ENCODE measurements at places on chromosomes 11 and 22.

DNA sequence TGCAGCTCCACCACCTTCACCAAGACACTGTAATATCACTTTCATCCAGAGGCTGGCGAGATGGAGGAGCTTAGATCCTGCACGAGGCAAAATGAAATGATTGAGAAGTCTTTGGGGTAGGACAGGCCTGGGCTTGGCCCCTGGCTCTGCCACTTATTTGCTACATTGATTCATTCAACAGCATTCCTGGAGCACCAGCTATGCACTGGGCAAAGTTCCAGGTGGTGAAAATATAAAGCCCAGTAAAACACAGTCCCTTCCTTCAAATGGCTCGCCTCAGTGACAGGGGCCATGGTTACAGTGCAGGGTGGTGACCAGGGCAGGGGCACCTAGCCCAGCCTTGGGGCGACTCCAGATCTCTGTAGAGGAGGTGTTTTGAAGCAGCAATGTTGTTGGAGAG lies 19.7 kb downstream of the ALX4 start:
- DNase-seq: no peak

DNA sequence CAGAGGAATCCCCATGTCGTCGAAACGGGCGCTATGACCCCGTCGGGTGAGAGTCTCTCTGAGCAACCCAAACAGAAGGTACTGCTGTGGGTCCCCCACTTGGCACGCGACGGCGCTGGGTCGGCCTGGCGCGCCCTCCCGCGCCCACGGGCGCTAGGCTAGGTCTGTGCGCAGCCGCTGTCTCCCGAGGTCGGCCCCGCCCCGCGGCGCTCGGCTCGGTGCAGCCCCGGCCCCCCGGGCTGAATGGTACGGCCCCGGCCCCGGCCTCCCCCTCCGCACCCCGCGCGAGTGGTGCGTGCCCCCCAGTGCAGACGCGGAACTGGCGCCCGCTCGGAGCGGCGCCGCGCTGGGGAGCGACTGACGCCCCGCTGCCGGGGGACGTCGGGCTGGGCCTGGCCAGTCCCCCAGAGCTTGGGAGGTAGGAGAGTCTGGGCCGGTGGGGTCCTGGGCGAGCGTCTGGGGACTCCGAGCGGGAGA lies at the start of gene MADD:
MADD (plus strand) TSS at position 305 of the 477 bp plus-strand sequence.
- peak; percentile 90 for DNase-seq

DNA sequence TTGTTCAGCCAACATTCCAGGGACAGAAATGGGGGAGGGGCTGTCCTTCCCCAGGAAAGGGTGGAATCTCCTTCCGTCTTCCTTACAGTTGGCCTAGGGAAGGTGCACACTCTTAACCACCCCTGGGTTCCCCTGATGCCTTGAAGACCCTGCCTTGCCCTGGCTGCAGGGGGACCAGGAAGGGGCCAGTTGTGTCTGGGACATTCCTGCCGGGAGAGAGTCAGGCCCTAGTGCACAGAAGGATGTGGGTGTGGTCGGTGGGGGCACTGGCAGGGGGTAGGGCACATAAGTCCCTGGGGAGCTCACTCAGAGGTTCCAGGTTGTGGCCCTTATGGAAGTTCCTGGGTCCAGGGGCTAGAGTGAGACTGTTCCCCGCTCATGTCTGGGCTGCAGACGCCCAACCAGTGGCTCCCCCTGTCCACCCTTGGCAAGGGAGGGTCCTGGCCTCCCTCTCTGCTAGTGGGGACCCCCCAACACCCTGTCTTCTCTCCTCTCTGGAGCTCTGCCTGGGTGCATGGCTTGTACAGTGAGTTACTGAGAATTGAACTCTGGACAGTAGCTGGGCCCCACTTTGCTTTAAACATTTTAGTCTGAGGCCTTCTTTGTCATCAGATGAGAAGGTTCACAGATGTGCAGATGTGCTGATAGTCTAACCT lies 2.0 kb upstream of the APOBEC3A start:
- no peak for DNase-seq

DNA sequence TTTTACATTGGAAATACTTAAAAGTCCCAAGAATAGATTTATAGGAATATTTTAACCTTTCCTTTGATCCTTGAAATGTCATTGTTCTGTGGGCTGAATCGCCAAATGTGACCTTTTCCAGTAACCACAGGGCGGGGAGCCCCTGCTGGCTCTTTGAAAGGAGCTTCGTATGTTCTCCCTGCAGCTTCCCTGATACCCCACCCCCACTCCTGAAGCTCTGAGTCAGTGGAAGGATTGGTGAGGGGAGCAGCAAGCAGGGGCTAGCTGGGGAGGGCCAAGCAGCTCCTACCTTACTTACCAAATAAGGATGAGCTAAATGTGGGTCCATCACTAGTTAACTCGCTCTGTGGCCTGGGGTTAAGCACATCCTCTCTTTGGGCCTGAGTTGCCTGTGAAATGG lies 87.7 kb downstream of the CHST1 start:
- DNase-seq: no peak

DNA sequence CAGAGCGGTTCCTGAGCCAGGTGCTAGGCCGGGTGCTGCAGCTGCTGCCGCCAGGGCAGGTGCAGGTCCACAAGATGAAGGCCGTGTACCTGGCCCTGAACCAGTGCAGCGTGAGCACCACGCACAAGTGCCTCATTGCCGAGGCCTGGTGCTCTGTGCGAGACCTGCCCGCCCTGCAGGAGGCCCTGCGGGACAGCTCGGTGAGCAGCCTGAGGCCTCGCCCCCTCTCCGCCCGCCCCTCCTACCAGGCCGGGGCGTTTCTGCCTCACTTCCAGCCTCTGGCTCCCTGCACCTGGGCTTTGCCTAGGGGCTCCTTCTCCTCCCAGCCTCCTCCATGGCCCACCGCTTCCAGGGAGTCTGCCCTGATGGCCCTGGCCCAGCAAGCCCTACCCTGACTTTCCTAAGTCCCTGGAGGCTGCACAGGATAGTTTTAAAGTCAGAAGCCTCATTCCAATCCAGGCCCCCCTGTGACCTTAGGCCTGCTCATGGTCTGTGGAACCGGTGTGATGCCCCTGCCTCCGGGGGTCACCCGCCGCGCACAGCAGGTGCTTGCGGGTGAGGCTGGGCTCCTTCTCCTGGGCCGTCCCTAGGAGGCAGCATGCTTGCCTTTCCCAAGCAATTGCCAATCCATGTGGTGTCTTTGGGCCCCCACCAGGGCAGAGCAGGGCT lies 5.5 kb downstream of the TCIRG1 start:
- no peak for DNase-seq

GRCh38 chr11:112316971-112317370 lies 56.3 kb upstream of the PLET1 start:
- no peak for DNase-seq

DNA sequence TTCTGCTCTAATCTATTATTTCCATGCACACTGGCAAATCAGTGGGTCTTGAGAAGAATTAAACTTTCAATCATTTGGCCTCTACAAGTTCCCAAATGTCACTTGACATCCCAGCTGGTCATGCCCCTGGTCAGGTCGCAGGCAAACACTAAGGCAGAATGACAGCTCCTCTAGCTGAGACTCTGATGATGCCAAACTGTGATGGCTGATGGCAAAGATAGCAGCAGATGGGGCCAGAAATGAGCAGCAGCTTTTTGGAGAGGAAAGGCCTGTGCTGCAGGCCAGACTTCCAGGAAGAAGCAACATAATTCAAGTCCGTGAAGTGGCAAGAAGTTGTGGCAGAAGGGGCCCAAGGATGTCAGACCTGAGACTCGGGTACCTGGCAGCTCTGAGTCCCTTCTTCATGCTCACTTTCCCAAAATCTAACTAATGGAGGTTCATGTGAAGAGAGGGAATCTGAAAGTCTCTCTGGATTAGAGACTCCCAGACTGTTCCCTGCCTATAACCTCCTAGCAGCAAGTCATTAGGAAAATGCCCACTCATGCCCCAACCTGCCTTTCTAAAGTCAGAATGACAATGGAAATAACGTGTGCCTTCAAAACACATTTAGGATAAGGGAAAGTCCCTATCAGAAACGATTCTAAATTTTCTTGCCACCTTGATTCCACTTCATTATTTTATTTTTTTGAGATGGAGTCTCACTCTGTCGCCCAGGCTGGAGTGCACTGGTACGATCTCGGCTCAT lies 9.4 kb upstream of the PMM1 start:
- no peak for DNase-seq

- no peak for DNase-seq
These were observed 53.2 kb downstream of the PIK3C2A start for GRCh38 chr11:17154409-17155159.

- no peak for DNase-seq
These were observed 1187.6 kb downstream of the BRD1 start for GRCh38 chr22:48639896-48640748.

GRCh38 chr22:23251445-23252093 lies 71.3 kb downstream of the BCR start:
- DNase-seq: no peak

- DNase-seq: no peak
These were observed 196.1 kb upstream of the B3GAT1 start for GRCh38 chr11:134607963-134608750.

- DNase-seq: no peak
These were observed 33.4 kb upstream of the ATXN10 start for GRCh38 chr22:45638197-45638596.

GRCh38 chr11:7595951-7596350 lies 77.3 kb downstream of the CYB5R2 start:
- no peak for DNase-seq

GRCh38 chr22:40108396-40108795 lies 69.3 kb upstream of the TNRC6B start:
- no peak for DNase-seq

DNA sequence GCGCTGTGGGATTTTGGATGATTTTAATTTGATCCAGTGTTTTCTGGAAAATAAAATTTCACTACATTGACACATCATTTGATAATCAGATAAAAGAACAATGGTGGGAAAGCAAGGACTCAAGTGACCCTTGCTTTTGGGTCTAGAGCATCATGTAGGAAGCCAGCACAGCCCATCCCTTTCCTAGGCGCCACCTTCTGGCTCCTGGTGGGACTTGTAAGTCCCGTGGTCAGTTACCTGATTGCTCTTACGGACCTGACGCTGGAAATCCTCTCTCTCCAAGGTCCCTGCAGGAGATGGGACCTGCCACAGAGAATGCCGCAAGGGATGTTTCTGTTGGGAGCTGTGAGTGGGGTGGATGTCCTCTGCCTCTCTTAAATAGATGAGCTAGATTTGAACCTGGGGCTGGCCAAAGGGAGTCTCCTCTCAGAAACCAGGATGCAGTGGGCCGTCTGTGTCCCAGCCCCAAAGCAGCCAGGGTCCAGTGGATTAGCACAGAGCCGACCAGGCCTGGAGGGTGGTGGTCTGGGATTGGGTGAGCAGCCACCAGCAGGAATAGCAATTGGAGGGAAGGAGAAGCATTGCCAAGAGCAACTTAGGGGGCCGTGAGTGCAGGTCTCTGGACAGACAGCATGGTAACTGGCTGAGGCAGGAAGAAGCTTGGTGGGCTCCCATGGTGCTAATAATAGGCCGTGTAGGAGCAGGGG lies 21.7 kb downstream of the TIMP3 start:
- peak; percentile 16 for DNase-seq

DNA sequence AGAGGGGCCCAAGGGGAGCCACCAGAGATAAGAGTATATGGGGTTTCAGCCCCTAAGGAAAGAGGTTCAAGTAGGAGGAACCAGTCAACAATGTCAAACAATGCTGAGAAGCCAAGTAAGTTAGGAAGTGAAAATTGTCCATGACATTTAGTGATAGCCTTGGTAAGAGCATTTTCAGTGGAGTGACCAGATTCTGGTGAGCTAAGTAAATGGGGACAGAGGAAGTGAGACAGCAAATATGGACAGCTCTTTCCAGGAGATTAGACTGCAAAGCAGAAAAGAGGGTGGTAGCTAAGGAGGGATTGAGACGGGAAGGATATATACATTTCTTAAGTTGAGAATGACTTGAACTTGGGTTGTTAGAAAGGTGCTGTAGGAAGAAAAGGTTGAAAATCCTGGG lies 22.9 kb downstream of the POLD3 start:
- DNase-seq: no peak

DNA sequence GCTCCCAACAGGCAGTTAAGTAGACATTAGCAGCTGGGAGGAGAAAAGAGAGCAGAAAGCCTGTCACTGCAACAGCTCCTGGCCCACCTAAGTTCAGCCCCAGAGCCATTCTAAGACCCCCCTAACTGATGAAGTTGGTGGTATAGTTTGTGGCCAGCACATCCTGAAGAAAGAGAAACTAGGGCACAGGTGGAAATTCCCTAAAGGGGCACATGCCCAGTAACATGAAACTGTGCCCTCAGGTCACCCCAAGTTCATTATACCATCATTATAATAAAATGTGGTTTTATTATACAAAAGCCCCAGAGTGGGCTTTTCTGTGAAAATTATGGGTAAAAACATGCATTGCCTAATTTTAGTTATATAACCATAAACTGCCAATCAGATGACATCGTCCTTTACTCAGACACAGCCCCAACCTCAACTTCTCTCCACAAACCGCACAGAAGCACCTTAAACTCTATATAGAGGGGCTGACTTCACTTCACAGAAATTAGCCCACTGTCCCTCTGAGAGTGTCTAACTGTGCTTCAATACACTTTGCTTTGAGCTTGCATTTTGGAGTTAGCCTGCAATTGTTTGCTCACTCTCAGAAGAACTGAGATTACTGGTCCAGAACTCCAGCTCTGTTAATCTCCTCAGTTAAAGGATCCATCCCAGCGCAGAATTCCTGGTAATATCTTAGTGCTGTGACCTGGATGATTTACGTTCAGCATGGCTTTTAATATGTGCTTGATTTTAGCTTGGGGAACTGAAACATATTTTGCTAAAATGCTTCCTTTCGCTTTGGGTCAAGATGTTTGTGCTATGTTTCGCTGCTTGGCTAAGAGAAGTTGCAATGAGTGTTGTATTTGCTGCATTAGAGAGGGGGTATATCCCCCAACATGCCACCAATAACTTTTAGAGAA lies 1.8 kb upstream of the APOL3 start:
- DNase-seq: peak; percentile 36

DNA sequence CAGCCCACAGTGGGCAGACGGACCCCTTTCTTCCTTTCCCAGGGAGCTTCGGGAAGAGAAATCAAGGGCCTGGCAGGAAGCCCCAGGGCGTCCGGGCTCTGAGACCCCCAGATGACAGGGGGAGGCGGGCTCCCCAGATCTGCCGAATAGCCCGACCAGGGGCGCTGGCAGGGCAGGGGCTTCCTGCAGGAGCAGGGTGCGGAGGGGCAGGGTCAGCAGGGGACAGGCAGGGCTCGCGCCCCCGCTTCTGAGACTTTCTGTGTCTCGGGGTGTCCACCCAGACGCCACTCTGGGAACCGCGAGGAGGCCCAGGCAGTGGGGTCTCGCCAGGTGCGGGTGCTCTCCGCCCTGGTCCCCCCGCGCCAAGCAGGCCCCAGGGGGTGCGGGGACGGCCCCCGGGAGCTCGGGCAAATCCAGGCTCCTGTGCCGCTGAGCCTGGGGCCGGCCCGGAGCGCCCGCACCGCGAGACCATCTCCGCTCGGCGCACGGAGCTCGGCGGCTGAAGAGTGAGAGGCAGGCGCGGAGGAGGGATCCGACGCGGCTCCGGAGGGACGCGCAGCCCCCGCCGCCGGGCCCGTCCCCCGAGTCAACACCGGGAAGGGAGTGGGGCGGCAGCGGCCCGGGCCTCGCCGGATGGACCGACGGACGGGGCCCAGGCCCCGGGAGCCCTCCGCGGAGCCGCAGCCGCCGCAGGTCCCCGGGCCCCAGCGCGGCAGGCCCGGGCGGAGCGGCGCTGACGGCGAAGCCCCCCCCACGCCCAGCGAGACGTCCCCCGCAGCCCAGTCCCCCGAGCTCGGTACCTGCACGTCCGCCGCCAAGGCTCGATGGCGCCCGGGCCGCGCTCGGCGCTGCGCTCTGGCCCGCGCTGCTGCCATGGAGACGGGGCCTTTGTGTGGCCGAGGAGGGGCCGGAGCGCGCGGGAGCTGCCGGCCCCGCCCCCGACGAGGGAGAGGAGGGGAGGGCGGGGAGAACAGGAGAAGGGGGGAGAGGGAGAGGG lies at the start of gene PLXNB2:
PLXNB2 (minus strand) TSS at position 894 of the 997 bp plus-strand sequence. CDS start 17,062 bp downstream, outside the sequence.
- peak; percentile 12 for DNase-seq
